NCI-H510A treated with DMSO at 0.1 percent for 48 hours (cell line): ENCODE measurements at places on chromosomes 11 and 22.

DNA sequence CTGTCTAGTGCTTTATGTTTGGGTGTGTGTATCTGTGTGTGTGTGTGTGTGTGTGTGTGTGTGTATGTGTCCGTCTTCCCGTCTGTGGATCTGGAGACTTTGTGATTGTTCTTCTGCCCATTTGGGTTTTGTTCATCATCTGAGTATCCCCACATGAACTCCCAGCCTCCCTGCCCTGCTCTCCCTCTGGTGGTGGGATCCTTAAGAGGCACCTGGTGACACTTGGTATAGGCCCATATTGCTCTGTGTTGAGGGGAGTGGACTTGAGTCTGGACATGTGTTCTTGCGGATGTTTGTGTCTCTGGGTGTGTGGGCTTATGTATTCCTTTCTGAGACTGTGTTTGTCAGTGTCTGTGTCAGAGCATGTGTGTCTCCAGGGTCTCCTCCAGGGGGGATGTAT is 15.3 kb downstream of the RCOR2 start:
- DNase-seq: no peak

GRCh38 chr22:27460591-27461347 is 340.8 kb downstream of the MN1 start:
- no peak for DNase-seq

DNA sequence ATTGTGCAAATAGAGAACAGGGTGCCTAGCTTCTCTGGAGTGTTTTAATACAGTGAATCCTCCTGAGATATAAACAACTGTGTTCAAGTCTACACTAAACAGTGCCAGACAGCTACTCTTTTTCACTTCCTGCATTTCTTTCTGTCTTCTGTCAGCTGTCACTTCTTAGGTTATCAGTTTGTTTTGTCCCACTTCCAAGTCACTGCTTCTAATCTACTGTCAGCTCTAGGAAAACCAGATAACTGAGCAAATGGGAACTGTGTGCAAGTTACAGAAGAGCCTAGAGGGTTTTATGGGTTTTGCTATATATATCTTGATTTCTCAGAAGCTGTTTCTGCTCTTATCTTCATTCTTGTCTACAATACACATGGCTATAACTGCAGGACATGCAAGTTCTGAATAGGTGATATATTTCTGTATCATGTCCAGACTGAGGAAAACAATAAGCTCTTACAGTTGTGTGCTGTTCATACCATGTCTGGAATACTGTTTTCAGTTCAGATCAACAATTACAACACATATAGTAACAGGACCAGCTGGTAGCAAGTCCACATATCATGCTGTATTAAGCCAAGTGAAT is 5.8 kb downstream of the PITPNB start:
- no peak for DNase-seq

DNA sequence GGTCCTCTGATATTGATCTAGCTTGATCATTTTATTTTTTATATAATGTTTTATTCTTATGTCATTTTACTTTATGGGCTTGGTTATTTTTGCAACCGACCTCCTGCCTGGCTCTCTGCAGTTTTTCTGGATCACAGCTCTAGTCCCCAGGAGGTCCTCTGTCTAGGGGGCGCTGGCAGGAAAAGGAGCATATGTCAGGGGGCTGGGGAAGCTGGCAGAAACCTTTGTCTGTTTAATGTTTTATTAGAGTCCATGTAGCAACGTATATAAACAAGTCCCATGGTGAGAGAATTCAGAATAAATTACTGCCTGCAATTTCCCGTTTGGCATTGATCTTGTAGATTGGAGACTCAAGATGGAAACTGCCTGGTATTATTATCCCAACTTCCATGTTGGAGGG is 133.5 kb upstream of the ZBED5 start:
- no peak for DNase-seq

GRCh38 chr11:66417000-66417399 is 3.8 kb upstream of the NPAS4 start:
- no peak for DNase-seq

DNA sequence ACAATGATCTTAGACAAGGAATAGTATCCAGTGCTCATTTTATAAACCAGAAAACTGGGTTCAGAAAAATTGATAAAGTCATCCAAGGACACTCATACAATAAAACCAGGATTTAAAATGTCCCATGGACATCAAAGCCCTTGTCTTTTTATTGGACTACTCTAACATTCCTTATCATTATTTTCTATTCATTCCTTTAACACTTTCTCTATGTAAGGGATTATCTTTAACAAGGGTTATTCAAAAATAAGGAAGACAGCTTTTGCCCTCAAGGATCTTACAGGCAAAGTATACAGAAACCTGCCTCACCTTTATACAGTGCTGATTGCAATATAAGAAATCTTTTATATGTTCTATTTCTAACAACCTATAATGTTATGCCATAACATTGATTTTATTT is 790.8 kb downstream of the DLG2 start:
- no peak for DNase-seq

DNA sequence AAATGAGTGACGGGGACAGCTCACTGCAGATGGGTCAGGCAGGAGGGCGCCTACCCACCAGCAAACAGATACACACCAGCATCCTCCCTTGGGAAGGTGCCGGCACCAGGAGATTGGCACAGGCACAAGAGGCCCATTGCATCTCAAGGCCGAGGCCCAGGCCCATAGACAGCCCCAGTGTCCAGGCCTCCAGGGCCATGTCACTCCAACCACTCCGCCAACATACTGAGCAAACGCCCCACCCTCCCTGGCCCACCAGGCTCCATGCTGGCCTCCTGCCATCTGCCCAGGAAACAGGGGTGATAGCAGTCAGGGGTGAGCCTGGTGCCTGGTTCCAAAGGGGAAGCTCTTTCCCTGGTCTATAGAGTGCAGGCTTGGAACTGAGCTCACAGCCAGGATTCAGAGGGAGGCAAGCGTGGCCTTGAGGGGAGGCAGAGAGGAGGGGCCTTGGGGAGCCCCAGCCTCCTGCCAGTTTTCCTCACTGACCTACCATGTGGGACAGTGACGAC is 34.7 kb downstream of the PISD start:
- DNase-seq: no peak

GRCh38 chr11:126732981-126733380 is 267.6 kb downstream of the KIRREL3 start:
- no peak for DNase-seq

DNA sequence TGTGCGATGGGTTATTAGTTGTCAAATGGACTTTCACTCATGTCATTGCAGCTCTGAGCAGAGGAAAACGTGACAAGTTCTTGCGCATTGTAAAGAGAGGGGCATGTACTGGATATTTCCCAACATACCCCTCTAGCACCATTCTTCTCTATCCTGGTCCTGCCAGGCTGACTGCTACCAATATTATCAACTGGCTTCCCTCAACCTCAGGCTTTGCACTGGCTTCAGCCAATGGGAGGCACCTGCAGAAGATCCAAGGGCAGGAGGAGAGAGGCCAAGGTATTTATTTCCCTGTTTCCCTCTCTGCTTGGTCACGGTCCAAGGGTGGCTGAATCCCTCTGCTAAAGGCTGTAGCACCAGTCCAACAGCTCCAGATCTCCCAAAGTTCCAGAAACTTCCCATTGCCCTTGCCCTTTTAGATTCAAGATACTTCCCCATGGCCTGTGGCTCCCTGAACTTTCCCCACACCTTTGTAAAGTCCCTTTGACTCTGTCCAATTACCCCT is 175.6 kb upstream of the NECTIN1 start:
- no peak for DNase-seq
